ENCODE measurements at places on chromosomes 3 and 15.

DNA sequence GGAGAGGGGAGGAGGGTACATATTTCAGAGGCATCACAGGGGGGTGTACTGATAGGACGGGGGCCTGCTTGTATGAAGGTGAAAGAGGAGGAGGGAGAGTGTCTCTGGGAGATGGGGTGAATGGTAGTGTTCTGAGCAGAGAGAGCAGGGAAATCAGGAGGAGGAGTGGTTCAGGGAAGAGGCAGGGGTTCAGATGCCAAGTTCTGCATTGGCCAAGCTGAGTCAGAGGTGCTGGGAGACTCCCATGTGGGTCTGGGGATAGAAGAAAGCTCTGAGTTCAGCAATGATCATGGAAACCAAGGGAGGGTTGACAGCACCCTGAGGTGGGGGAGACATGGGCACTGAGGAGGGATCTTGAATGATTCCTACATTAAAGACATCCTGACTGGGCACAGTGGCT is 3.0 kb downstream of the CYP8B1 start:
- DNase-seq: no peak

GRCh38 chr15:69647142-69647513 is 194.5 kb downstream of the RPLP1 start:
- no peak for DNase-seq

GRCh38 chr3:157916672-157917071 is 189.5 kb downstream of the SHOX2 start:
- DNase-seq: no peak

- no peak for DNase-seq
Observed at GRCh38 chr15:101169495-101170071, 82.3 kb downstream of the CHSY1 start.
